ENCODE measurements at places on chromosomes 4 and X.

DNA sequence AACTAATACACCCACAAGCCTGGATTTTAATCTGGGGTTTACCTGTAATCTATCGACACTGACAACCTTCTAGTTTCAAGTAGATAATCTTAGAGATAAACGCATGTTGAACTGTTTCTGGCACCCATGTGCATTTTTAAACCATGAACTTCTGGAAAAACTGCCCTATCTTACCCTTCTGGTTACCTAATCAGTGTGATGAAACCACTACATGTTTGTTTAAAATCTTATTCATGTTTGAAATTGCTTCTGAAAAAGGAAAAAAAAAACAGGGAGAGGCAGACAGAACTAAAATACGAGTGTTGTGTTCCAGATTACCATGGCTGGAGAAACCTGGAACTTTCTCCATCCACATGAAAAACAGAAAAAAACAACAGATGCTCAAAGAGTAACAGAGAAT lies 139.3 kb downstream of the MID1IP1 start:
- DNase-seq = no peak

GRCh38 chr4:23966725-23967124 lies 76.9 kb upstream of the PPARGC1A start:
- no peak for DNase-seq

GRCh38 chr4:101794806-101795205 lies 4.3 kb downstream of the BANK1 start:
- no peak for DNase-seq

- no peak for DNase-seq
These were observed 81.0 kb upstream of the KLF3 start for GRCh38 chr4:38582889-38583470.

- DNase-seq = no peak
These were observed 186.4 kb downstream of the BCOR start for GRCh38 chrX:39911278-39911897.

DNA sequence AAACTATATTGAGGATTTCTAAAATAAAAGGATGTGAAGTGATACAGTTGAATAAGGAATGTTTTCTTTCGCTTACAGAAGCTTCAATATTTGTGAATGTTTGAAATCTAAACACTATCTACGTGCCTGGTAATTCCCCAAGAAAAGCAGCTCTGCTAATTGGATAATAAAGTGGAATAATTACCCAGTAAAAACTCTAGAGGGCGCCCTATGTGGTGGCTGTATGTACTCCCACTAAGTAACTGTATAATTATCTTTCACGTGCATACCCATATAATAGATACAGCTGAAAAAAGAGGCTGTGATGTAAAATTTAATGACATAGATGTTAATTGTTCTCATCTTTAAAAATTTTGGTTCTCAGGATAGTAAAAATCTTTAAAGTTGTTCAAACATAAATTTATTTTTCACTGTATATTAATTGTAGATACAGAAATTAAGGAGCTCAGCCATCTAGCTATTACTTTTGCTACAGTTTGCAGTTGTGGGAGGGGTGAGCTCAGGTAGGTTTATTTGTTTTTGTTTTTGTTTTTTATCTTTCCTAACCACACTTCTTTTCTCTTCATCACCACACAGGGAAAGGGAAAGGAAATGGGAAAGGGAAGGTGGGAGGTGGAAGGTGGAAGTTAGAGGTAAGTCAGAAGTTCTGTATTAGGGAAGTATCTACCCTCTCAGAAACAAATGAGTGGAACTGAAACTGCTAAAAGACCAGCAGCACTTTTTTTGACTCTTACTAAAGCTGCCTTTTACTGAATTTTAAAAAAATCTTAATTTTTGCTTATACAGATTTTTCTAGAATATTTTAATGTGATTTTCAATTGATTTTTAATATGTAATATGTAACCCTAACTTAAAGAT lies 151.7 kb upstream of the RPS6KA6 start:
- no peak for DNase-seq

DNA sequence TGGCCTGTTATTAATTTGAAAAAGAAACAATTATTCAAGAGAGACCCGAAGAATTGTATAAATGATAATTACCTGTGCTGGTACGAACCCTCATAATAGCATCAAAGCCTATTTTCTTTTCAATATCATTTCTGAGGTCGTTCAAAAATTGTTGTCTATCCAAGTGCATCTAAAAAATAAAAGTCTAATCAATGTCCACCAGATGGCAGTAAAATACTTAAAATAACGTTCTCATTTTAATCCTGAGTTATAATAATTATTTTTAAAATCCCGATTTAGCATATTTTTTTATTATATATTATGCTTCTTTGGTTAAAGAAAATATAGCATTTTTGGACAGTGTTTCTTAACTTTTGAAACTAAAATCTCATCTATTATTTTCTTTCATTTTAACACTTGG lies 55.7 kb downstream of the METTL14 start:
- DNase-seq = no peak

DNA sequence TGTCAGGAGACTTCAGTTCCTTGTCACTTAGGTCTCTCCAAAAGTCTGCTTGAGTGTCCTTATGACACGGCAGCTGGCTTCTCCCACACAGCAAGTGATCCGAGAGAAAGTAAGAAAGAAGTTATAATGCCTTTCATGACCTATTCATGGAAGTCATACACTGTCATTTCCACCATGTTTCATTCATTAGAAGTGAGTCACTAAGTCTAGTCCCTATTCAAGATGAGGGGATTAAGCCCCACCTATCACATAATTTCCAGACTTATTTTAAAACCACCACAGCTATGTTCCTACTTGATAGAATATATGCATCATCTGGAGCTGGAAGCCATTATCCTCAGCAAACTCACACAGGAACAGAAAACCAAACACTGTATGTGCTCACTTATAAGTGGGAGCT lies 25.2 kb upstream of the COL25A1 start:
- DNase-seq = no peak

GRCh38 chrX:120140293-120140981 lies 18.0 kb upstream of the RHOXF2 start:
- no peak for DNase-seq

DNA sequence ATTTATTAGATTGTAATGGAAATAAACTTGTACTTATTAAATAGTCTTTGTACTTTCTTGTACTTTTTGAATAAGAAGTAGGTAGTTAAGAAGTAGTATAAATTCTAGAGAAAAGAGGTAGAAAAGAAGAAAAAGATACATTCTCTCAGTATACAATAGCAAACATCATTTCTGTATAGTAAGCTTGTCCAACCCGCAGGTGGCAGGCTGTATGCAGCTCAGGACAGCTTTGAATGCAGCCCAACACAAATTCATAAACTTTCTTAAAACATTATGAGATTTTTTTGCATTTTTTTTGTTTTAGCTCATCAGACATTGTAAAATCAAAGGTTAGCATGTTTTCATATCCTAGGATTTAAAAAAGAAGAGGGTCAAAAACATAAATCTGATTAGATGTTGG lies 441.6 kb downstream of the DTHD1 start:
- DNase-seq = no peak
